ENCODE measurements at places on chromosomes 7 and 10.

DNA sequence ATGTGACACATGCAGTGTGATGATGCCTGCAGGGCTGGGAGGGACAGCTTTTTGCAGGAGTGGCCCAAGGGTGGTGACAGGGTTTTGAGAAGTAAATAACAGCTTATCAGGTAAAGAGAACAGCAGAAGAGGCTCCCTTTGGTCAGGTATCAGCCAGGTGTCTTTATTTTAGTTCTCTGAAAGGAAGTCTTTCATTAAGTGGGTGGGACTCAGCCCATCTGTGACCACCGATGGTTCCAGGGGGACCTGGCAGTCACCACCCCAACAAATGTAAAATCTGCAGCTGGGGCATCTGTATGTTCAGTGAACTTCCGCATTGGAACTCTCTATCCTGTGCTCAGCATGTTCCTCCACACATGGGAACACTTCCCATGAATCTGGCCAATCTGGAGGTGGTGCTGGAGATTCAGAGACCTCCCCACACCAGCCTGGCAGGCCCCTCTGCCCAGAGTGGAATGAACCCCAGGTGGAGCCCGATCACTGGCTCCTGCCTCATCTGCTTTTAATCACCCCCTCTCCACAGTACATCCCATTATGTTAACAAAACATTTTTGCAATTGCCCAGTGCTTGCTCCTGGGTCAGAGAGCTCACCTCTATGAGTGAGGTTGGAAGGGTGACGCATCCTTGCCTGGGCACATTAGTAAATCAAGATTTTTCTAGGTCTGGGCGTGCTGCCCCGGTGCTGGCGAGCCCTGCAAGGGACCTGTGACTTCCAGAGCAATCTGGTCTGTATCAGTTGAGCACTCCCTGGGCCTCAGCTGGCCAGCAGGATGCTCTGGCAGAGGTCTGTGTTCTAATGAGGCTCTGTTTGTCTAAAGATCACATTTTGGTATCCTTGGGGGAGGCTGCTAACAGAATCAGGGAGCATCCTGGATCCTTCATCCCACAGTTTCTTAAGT lies 140.4 kb upstream of the GDF10 start:
- no peak overlapping the region for H3K27ac ChIP-seq
- H3K36me3 ChIP-seq: no peaks in the 10 kb centered on the region
- DNase-seq: no peak
- H3K4me1 ChIP-seq: no peaks in the 10 kb centered on the region

- no peaks in the 10 kb centered on the region for H3K27me3 ChIP-seq
- H3K27ac ChIP-seq: no peak overlapping the region
- peaks cover 12% of the 10 kb centered on the region for H3K4me1 ChIP-seq
- peak overlapping the region; percentile 22 for H3K4me3 ChIP-seq
- no peak for DNase-seq
Observed at GRCh38 chr7:64687249-64687648, 21.3 kb downstream of the ZNF107 start.

- H3K36me3 ChIP-seq: no peaks in the 10 kb centered on the region
- DNase-seq: no peak
- H3K27me3 ChIP-seq: peaks cover 2% of the 10 kb centered on the region
- no peak overlapping the region for H3K4me3 ChIP-seq
Observed at GRCh38 chr10:86690657-86691084, 22.4 kb downstream of the LDB3 start.

- H3K4me3 ChIP-seq: no peak overlapping the region
- peaks cover 2% of the 10 kb centered on the region for H3K4me1 ChIP-seq
- no peak for DNase-seq
- H3K36me3 ChIP-seq: no peaks in the 10 kb centered on the region
Observed at GRCh38 chr7:51013218-51013786, 230.6 kb upstream of the GRB10 start.

DNA sequence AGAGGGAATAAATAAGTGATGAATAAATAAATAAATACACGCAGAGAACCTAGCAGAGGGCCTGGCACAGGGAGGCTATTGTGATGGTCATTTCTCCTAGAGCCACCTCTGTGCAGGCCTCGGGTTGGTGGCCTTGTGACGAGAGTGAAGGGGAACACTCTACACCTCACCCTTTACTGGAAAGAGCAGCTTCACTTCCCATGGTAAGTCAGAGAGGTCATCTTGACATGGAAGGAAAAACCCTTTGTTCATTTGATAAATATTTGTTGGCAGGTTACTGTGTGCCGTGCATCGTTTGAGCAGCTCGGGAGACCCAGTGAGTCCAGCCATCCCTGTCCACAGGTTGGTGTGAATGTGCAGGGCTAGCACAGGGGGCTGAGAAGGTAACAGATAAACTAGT lies 70.2 kb upstream of the PODXL start:
- DNase-seq: no peak
- H3K27me3 ChIP-seq: peaks cover 49% of the 10 kb centered on the region
- no peak overlapping the region for H3K27ac ChIP-seq
- peaks cover 2% of the 10 kb centered on the region for H3K36me3 ChIP-seq

GRCh38 chr7:87918740-87919139 lies 15.3 kb upstream of the ADAM22 start:
- peaks cover 32% of the 10 kb centered on the region for H3K27me3 ChIP-seq
- no peak overlapping the region for H3K4me3 ChIP-seq
- no peaks in the 10 kb centered on the region for H3K4me1 ChIP-seq

Measured in T-helper 17 cell (primary cell).